ENCODE measurements at places on chromosomes 7 and 10. TPM values are rescaled to one million over a fixed set of nuclear protein-coding genes. Genes with fewer than 3 reads are reported as not detected.

The ELN gene
- total RNA-seq, result 0.36 TPM

The DKK1 gene
- 24.5 TPM for total RNA-seq

The SEMA3C gene
- total RNA-seq, result 235 TPM

The TRIL gene
- total RNA-seq, result 0.73 TPM

The CRPPA gene
- 4.7 TPM for total RNA-seq

The RAPGEF5 gene
- total RNA-seq, result 4.0 TPM

The COL13A1 gene
- not detected for total RNA-seq

The ANXA8 gene
- total RNA-seq, result not detected

The NRAP gene
- under 0.01 TPM for total RNA-seq

The SVIL gene
- 35.0 TPM for total RNA-seq

The GDF2 gene
- total RNA-seq, result not detected

The COL28A1 gene
- not detected for total RNA-seq

The UNCX gene
- not detected for total RNA-seq

The ZCCHC24 gene
- 33.8 TPM for total RNA-seq

The CALHM1 gene
- not detected for total RNA-seq

The PILRA gene
- total RNA-seq, result not detected

The PNLIPRP2 gene
- total RNA-seq, result not detected

The MOGAT3 gene
- not detected for total RNA-seq

The LRRC18 gene
- not detected for total RNA-seq

The PAX2 gene
- not detected for total RNA-seq

The LRRN3 gene
- total RNA-seq, result 0.73 TPM

The JCAD gene
- total RNA-seq, result under 0.01 TPM

The TDRD1 gene
- total RNA-seq, result not detected

The PNLIPRP3 gene
- total RNA-seq, result 3.8 TPM

The GAD2 gene
- not detected for total RNA-seq

The C10orf95 gene
- not detected for total RNA-seq

The PLPP4 gene
- total RNA-seq, result 52.1 TPM

The STEAP4 gene
- total RNA-seq, result not detected

The MAGI2 gene
- 10.7 TPM for total RNA-seq

The ACSM6 gene
- total RNA-seq, result not detected

Measured in melanocyte of skin (primary cell).